Glutamatergic neuron (in vitro differentiated cells): ENCODE measurements at places on chromosomes 3 and 15. TPM values are rescaled to one million over a fixed set of nuclear protein-coding genes. Genes with fewer than 3 reads are reported as not detected.

Gene A4GNT
- not detected for total RNA-seq

DNA sequence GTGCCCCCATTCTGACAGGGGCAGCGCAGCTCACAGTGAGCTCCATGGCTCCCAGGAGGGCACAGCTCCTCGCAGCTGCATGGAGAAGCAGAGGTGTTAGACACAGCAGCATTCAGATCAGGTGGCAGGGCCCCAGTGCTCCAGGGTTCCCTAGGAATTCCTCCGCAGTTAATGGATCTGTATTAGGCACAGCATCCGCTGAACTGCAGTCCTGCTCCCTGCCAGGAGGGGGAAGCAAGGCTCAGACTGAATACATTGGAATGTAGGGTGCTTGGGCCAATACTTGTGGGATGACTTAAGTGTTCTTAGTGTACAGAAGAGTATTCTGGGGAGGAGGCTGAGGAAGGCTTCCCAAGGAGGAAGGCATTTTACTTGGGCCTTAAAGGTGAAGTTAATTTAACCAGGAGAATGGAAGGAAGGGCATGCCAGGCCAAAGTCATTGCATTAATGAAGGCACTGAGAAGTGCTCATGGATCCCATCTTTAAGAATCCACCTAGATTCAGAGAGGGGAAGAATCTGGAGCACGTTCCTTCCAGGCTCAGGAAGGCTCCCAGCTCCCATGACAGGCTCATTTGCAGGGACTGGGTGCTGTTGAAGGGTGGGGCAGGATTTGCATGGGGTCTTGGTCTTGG, 111.6 kb downstream of the RAB11A start:
- peaks cover 28% of the 10 kb centered on the region for H3K4me1 ChIP-seq
- H3K36me3 ChIP-seq = no peaks in the 10 kb centered on the region
- DNase-seq = peak; percentile 71
- H3K4me3 ChIP-seq = peak overlapping the region; percentile 27

DNA sequence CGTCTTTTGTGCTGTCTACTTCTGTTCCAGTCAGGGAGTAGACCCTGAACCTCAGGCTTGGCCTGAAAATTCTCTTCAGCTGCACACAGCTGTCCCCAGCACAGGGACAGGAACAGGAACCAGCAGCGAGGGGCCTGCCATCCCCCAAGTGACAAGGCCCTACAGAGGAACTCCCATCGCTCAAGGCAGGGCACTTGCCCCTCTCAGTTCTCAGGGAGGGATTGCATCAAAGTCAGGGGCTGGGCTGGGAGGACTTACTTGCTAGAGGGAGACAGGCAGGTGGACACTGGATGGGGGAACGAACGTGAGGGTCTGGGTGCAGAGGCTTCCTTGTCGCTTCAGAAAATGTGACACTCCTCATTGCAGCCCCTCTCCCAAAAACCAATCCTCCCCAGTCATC, 163.6 kb downstream of the CHSY1 start:
- H3K27ac ChIP-seq = no peak overlapping the region
- no peak overlapping the region for H3K4me3 ChIP-seq
- no peaks in the 10 kb centered on the region for H3K36me3 ChIP-seq
- peaks cover 2% of the 10 kb centered on the region for H3K4me1 ChIP-seq
- DNase-seq = no peak

DNA sequence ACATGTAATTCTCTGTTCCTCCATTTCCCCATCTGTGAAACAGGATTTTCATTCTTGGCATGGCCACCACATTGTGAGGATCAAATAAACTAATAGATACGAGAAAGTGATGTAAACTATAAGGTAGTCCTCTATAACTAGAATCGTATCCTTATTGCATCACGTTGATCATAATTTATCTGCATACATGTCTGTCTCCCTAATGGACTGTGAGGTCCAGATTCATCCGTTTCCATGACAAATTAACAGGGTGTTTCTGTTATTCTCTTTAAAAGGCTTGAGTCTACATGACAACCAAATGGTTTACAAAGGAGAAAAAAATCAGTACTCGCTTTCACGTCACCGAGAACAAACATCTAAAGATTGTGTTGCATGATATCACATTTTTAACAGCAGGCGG, 53.0 kb downstream of the SST start:
- H3K4me3 ChIP-seq = no peak overlapping the region
- no peaks in the 10 kb centered on the region for H3K36me3 ChIP-seq
- peaks cover 4% of the 10 kb centered on the region for H3K27me3 ChIP-seq
- H3K27ac ChIP-seq = peak overlapping the region; percentile 25
- DNase-seq = no peak

Gene APOD
- not detected for total RNA-seq

GRCh38 chr3:142894493-142894892, 5.6 kb upstream of the PCOLCE2 start:
- peak; percentile 50 for DNase-seq
- peak overlapping the region; percentile 71 for H3K4me3 ChIP-seq
- H3K4me1 ChIP-seq = peaks cover 27% of the 10 kb centered on the region
- peak overlapping the region; percentile 88 for H3K27ac ChIP-seq
- H3K36me3 ChIP-seq = no peaks in the 10 kb centered on the region

Gene FETUB
- not detected for total RNA-seq
